Stimulated activated CD4-positive, alpha-beta T cell treated with anti-CD3 and anti-CD28 coated beads, Interleukin-1b, Interleukin-23, amount 100 ng/mL, for 1 hour (primary cell): ENCODE measurements at places on chromosomes 13 and 19.

DNA sequence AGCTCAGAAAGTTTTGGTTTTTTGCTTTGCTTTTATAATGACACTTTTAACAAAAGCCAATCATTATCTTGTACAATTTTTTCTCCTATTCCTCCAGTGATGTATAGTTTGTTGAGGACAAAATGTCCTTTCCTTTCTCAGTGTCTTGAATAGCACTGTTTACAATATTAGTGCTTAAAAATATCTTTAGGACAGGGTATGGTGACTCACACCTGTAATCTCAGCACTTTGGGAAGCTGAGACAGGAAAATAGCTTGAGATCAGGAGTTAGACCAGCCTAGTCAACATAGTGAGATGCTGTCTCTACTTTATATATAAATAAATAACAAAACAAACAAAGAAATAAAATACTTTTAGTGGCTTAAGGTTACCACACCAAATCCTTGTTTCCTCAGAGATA lies 41.9 kb downstream of the SPRY2 start:
- no peak for DNase-seq

- DNase-seq = no peak
Measured at GRCh38 chr13:100848304-100848703, 173.7 kb upstream of the TMTC4 start.

DNA sequence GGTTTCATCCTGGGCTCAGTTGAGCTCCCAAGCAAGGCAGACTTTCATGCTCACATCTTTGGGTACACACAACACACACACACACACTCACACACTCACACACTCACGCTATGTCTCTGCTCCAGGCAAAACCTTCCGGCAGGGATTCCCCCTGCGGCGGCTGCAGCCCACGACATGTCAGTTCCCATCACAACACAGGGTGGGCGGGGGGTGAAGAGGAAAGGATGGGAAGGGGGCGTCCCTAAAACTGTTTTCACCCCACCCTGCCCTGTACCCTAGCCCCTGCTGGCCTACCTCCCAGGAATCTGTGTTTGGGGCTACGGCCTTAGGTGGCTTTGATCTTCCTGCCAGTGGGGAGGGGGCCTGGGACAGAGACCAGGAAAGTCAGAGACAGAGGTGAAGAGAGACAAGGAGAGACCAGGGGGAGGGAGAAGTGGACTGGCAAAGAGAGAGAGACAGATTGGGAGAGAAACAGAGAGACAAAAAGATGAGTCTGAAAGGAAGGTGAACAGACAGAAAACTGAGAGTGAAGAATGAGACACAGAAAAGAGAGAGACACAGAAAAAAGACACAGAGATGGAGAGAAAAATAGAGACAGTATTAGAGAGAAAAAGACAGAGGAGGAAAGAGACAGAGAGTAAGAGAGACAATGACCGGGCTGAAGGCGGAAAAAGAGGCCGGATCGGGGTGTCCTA lies 3.9 kb downstream of the LRFN1 start:
- no peak for DNase-seq

GRCh38 chr13:69101841-69102240 lies 1005.8 kb upstream of the ATXN8OS start:
- no peak for DNase-seq

GRCh38 chr13:59088716-59089115 lies 1075.0 kb downstream of the DIAPH3 start:
- DNase-seq = no peak

GRCh38 chr19:23099966-23100365 lies 16.9 kb upstream of the ZNF730 start:
- DNase-seq = no peak

DNA sequence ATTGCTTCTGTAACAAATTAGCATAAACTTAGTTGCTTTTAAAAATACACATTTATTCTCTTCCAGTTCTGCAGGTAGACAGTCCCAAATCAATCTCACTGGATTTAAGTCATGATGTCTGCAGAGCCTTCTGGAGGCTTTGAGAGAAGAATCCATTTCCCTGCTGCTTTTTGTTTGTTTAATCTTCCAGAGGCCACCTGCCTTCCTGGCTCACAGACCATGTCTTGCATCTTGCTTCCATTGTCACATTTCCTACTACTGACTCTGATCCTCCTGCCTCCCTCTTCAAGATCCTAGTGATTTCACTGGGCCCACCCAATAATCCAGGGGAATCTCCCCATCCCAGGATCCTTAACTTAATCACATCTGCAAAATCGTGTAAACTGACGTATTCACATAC lies 473.3 kb downstream of the ITGBL1 start:
- DNase-seq = no peak
